ENCODE measurements at places on chromosomes 2 and 18.

DNA sequence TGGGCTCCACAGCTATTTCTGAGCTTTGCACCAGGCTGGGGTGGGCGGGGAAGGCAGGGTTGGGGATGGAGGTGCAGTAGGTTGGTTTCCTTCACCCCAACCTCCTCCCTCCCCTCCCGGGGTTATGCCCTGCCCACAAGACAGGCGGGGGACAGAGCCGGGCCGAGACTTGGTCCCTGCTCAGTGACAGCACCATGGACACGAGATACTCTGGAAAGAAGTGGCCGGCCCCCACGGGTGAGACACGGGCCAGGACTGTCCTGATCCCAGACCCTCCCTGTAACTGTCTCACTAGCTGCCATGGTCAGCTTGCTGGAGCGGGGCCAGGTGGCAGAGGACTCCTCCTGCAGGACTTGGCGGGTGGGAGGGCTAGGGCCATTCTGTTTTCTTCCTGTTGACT lies 59.7 kb downstream of the DYSF start:
- DNase-seq, result no peak

DNA sequence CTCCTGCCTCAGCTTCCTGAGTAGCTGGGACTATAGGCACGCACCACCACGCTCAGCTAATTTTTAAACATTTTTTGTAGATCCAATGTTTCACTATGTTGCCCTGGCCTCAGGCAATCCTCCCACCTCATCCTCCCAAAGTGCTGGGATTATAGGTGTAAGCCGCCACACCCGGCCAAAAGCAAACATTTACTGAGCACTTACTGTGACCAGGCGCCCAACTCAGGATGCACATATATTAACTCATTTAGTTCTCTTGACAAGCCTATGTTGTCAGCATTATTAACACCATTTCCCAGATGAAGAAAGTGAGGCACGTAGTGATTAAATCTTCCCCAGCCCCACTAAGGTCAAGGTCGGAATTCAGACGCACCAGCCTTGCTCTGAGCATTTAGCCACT lies 41.1 kb downstream of the TMEM37 start:
- DNase-seq, result no peak

DNA sequence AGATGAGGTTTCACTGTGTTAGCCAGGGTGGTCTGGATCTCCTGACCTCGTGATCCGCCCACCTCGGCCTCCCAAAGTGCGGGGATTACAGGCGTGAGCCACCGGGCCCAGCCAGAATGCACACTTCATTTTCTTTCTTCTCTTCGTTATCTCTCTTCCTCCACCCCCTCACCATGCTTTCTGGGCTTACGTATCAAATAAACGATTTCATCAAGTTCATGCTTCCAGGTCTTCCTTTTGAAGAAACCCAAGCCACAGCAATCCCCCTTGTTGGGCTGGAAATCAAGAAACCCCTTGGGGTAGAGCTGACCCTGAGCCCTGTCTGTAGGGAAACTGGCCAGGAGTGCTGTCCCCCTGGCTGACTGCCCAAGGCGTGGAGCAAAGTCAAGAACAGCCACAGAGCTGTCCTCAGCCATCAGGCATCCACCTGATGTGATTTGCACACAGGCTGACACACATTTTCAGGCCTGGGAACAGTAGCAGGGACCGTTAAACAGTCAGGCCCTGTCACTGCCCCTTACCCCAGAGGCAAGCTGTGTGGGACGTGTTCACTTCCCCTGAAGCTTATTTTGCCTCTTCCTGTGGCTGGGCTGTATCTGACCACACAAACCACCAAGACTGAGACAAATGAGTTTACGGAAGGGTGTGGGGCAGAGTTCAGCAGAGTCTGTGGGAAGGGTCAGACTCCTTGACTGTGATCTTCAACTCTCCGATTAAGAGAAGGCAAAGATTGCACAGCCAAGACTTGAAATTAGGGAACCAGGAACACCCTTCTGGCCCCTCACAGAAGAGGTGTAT lies 15.1 kb upstream of the NMUR1 start:
- peak; percentile 99 for DNase-seq

DNA sequence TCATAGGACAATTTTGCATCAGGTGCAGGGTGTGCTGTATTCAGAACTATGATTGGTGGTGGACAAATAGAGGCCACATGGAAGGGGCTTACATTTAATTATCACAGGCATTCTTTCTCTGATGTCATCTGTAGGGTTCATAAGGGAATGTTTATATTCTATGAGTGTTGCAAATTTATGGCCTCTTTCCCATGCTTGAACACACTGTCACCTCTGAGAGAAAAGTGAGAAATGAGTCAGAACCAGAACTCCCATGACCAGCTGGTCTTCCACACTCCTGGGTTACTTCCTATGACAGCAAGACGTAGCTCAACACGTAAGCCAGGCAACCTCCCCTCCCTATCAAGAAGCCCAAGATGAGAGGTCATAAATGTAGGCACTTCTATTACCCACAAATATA lies 310.8 kb downstream of the PIEZO2 start:
- no peak for DNase-seq

DNA sequence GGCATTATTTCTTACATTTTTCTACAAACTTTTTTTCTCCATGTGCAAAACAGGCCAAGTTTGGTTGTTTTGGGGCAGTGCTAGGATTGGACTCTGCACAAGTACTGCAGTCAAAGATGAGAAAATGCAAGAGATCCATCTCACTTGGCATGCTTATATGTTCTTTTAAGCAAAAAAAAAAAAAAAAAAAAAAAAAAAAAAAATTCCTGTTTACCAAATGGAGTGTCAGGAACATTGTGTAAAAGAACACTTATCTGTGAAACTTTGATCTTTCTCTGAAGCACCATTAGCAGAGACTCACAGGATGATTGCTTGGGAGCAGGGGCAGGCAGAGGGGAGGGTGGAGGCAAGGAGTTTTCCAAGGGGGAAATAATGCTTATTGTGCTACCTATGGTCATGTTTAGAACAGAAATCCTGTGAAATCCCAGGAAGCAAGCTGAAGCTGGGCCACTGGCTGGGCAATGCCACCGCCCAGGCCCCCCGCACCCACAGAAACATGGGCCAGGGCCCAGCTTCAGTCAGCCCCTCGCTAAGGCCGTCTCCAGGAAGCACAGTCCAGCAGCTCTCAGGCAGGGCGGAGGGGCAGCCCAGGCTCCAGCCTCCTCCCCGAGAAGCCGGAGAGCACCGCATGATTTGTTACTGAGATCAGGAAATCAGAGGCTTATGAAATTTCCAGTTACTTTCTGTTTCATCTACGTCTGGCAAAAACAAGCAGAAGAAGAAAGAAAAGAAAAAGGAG lies 229.4 kb downstream of the ZNF516 start:
- DNase-seq, result no peak

DNA sequence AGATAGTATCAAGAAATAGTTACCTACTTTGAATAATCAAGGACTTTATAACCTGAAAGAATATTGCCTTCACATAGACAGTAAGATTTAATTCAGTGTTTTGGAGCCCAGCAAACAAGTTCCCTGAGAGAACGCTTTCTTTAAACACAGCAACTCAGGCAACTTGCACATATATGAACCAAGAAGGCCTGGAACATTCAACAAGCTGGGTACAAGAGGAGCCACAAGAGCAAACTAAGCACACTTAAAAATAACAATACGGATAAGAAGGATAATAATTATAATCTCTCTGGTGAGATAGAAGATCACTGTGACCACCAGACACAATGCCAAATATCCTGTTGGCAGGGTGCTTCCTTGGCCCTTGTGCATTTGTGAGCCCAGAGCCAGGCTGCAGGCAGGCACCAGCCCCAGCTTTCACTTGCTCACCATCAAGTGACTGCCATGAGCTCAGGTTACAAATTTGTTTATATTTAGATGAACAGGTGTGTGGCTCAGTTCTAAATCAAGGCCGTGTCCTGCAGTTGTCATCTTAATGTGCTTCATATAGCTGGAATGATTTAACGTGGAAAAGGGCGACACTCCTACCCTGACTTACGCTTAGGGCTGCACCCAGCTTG lies 446.6 kb downstream of the IRS1 start:
- DNase-seq, result no peak

DNA sequence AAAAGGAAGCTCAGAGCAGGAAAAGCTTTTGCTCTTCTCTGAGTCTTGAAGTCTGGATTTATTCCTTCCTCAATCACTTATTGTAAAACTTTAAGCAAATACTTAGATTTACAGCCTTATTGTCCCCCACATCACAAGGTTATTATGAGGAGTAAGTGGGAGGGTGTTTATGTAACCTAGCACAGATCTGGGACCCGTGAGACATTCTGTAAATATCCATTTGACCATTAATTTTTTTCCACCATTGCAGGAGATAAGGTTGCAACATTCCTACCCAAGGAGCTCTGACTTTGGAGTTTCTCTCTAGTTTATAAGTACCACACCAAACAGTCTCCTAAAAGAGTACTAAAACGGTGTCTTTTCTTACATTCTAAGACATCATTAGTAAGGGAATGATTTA lies 52.1 kb upstream of the CTIF start:
- DNase-seq, result no peak

DNA sequence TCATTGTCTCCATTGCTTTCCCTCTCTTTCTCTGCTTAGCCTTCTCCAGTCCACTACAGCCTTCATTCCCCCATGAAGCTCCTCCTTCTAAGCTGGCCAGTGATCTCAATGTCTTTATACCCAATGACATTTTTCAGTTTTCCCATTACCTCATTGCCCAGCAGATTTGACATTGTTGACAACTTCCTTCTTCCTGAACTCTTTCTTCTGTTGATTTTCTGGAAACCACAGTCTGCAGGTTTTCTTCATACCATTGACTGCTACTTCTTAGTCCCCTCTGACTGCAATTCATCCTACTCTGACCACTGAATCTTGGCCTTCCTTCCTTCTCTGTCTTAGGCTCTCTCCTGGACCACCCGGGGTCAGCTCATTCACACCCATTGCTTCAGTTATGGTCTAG lies 22.9 kb upstream of the SPP2 start:
- DNase-seq, result no peak

DNA sequence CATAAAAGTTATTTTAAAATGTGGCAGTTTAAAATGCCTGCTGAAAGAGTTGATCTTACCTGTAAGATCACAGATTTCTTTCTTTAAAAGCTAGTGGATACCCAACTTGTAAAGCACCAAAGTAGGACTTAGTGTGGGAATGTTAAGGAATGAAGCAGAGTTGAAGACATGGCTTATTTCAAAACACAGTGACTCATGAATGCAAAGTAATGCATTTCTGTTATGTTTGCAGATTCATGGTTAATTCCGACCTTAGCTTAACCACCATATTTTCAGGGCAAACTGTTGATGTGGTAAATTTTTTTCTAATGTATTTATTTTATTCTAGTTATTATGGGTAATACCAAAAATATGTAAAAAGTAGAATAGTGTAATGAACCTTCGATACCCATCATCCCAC lies 206.8 kb upstream of the FOSL2 start:
- DNase-seq, result no peak

GRCh38 chr2:109164739-109165221 lies 35.8 kb downstream of the SH3RF3 start:
- peak; percentile 70 for DNase-seq

DNA sequence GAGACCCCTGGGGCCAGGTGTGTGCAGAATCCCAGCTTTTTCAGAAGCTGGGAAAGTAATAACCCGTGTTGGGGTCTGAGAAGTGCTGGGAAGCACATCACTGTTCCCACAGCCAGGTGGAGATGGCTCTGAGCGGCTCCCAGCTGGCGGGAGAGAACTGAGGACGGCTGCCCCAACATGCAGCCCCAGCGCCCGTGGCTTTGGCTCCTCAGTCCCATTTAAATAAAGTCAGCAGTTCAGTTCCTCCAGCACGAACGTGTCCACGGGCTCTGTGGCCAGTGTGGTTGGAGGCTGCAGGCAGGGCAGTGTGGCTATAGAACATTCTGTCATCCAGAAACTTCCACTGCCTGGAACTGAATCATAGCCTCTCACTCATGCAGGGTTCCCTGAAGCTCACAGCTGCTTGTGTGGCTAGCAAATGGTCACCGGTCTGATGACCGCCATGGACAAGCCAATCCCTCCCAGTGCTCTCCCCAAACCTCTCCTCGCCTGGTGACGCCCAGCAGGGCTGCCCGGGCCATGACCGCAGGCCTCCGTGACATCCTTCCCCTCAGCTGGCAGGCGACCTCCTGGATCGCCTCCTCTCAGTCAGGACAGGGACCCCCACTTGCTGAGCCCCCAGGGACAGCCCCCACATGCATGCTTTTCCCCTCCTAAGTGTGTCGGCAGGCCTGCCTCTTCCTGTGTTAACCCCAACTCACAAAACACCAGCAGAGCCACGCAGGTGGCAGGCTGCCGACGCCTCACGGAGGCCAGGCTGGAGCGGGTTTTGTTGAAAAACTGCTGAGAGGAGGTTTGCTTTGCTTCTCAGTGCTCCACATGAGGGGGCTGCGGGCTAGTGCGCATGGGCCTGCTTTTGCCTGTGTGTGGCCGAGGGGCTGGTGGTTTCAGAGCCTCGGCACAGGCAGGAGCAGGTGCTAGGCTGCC lies 1.3 kb downstream of the RTP5 start:
- no peak for DNase-seq

GRCh38 chr2:152063325-152063924 lies 35.4 kb downstream of the CACNB4 start:
- DNase-seq, result no peak

DNA sequence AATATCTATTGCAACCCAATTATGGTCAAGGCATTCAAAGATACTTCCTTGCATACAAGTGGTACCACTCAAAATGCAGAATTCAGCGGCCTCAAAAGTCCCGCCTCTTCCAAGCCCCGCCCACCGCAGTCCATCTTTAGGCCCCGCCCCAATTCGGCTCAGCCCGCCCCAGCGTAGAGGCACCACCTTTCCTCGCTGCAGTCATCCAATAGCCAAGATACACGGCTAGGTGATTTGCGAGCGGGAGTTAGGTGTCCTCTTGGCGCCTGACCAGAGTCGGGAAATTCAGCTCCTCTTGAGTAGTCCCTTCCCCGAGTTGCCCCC lies 431 bp upstream of the SEC11C start:
- DNase-seq, result peak; percentile 87

DNA sequence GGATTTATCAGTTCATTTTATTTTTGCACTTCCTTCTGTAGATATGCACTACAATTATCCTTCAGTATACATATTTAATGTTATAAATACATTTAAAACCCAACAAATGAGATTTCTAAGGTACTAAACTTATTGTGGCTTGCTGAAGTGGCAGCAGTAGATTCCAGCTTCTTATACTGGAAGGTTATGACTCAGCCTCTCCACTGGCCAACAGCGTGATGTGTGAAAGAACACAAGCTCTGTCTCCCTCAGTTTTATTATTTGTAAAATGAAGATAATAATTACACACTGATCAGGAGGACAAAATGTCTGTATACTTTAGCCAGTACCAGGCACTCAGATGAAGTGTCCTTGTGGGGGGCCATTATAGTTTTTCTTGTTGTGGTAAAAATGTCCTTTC lies 1147.1 kb downstream of the CNTNAP5 start:
- no peak for DNase-seq
